GM13976 (cell line): ENCODE measurements at places on chromosomes 11 and 22.

- no peak for DNase-seq
Measured at GRCh38 chr11:43577566-43578264, 102.8 kb upstream of the HSD17B12 start.

- no peak for DNase-seq
Measured at GRCh38 chr11:63470311-63470710, 20.7 kb downstream of the PLAAT5 start.

DNA sequence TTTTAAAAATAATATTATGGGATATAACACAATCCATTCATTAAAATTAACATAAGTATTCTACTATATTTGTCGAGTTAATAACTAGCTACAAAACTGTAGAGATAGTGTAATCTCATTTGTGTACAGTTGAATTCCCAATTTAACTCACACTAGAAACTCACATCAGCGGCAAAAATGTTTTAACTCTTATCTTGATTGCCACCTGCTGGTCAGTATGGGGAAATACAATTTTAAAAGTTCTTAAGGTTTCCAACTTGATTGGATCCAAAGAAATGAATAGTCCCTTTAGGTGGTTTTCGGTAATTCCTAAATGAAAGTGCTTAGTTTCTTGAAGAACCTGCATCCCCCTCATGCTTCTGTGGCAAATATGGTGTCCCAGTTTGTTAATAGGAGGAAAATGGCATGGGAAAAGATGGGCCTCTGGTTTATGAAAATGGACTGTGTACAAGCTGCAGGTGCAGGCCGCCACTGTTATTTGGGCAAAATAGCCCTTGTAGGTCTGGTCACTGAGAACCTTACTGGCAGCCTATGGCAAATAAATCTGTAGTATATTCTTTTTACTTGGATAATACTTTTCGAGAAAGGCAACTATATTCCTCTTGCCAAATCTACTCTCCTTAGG lies 33.7 kb upstream of the SLC17A6 start:
- peak; percentile 30 for DNase-seq

DNA sequence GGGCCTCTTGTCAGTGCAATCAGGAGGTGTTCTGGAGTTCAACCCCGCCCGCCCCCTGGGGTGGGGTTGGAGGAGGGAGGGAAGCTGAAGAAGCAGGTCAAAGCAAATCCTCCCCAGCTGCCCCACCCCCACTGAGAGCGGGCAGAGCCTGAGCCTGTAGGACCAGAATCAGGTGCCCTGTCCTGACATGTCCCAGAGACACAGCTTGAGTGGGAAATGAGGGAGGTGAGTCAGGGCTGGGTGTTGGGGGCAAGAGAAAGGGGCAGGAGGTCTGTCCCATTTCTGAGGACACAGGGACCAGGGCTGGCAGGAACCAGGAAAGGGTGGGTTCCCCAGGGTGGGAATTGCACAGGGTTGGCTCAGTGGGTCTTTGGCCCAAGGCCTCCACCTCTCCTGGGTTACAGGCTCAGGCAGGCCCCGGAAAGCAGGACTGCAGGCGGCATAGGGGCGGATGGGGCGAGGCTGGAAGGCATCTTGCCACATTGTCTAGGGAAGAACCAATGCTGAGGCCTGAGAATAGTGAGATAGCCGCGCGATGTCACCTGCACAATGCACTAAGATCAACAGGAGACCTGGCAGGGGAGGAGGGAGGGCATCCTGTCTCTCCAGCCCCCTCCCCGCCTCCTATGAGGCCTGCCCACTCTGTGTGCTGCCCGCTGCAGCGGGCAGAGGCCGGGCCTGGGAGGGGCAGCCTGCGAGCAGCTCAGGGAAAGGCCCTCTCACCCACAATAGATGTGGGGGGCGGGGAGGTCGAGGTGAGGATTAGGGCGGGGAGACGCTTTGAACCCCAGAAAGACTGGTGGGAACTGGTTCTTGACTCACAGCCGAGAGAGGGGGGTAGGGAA lies 32.4 kb downstream of the NECTIN1 start:
- DNase-seq = no peak

GRCh38 chr11:125257190-125257579 lies 92.6 kb downstream of the PKNOX2 start:
- no peak for DNase-seq

- no peak for DNase-seq
Measured at GRCh38 chr22:47653921-47654320, 891.5 kb downstream of the TBC1D22A start.

GRCh38 chr11:1908618-1909017 lies 10.9 kb upstream of the TNNT3 start:
- no peak for DNase-seq

DNA sequence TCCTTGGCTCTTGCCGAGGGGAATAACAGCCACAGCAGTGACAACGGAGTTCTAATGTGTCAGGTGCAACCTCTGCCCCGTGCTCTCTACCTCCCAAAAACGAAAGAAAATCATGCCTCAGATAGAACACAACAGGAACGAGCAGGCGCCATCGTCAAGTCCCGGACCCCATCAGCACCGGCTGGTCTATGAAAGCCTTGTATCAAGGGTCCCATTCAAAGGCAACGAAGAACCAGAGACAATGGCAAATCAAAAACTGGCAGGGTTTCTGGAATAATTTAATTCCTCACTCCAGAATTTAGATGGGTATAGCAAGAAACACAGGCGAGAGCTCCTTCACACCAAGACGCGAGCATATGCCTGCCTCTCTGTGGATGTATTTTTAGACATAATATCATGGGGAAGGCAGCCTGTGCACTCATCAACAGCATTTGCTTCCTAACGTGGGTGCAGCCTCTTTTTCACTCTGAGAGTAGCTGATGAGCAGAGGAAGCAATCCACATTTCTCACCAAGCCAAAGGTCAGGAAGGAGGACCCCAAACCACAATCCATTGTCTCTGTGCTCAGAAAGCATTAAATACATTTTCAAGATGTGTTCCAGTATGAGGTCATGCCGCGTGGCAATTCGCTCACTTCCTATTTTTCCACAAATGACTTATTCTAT lies 193.4 kb upstream of the BLID start:
- DNase-seq = no peak

- peak; percentile 57 for DNase-seq
Measured at GRCh38 chr11:44632466-44633123, 67.1 kb downstream of the CD82 start.

DNA sequence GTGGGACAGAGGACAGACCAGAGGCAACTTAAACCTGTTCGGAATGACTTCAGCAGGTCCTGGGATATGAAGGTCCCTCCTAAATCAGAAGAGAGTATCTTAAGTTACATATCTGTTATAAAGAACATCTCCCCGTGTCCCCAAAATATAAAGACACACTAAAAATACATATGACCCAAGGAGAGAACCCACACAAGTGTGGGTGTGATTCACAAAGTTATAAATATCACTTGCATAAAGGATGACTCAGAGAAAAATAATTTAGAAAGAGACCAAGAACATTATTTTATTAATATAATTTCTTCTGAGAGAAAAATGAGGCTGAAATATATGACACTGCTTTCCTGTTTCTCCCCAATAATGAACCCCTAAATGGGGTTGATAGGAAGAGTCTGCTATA lies 14.2 kb downstream of the OR5B21 start:
- DNase-seq = peak; percentile 16

DNA sequence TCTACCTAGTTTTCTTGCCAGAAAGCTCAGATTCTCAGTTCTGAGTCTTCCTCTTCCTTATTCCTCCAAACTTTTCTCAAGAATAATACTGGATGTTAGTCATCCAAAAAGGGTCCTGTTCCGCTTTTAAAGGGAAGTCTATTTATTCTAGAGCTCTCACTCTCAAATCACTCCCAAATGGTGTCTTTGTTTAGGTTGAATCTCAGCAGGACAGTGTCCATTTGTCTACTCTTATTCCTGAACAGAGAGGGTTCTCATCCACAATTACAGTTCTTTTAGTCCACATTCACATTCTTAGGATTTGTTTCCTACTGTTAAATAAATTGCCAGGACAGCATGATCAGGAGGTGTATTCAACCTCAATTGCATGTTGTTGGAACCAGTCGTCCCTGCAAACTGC lies 61.3 kb downstream of the MUC15 start:
- DNase-seq = no peak

- DNase-seq = no peak
Measured at GRCh38 chr11:123218451-123218850, 23.4 kb upstream of the CLMP start.

DNA sequence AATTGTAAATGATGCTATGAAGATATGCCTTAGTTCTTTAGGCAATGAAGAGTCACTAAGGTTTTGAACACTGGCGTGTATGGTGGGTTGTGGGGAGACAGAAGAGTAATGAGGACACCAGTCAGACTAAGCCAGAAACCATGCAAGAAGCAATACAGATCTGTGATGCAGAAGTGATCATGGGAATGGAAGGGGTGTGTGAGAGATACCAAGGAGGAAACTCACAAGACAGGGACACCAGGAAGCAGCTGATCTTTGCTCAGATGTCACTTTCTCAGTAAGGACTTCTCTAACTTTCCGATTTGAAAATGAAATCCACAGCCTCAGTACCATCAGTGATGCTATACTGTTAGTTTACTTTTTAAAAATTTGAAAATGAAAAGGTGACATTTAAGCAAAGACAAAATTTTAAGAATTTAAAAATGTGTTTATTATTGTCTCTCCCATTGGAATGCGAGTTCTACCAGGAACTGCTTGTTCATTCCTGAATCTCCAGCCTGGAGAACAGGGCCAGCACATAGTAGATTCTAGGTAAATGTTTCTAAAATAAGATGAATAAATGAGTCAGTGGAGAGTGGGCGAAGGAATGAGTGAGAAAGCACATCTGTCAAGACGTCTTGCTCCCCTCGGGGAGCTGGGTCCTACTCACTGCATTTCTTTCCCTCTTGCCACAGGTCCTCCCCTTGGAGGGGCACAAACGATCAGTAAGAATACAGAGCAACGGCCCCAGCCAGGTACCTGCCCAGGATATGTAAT lies 60.4 kb downstream of the KCNJ1 start:
- no peak for DNase-seq

- no peak for DNase-seq
Measured at GRCh38 chr22:40276996-40277823, 69.1 kb upstream of the ADSL start.

- no peak for DNase-seq
Measured at GRCh38 chr11:119481667-119482400, 58.9 kb upstream of the THY1 start.

DNA sequence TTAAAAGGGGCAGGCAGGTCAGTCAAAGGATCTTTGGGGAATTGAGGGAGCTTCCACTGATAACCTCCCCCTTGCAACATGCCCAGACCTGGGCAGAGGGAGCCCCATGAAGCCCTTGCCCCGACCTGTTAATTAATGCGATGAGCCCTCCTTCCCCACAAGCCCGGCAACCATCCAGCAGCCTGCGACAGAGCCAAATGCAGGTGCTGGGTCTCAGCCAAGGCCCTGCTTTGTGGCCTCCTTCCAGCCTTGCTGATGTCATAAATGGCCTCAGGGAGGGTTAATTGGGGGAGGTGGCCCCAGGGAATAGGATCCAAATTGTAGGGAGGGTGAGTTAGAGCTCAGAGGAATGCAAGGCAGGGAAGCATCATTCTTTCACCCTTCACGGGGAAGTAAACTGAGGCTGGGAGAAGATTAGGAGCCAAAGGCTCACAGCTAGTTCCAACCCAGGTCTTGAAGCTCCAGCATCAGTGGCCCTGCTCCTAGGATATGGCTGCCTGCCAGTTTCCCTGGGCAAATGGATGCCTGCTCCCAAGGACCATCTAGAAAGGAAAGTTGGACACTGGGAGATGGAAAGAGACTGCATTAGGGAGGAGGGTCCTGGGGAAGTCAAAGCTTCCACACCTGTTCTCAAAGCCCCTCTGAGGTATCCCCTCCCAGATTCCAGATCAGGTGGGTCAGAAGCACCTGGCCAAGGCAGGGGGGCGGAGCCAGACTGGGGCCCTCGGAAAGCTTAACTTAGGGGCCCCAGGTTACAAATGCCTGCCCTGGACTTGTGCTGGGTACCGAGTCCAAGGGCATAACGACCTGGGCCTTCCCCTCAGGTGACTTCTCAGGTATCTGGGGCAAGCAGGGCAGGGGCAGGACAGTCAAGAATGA lies 34.1 kb downstream of the LMO1 start:
- DNase-seq = no peak

DNA sequence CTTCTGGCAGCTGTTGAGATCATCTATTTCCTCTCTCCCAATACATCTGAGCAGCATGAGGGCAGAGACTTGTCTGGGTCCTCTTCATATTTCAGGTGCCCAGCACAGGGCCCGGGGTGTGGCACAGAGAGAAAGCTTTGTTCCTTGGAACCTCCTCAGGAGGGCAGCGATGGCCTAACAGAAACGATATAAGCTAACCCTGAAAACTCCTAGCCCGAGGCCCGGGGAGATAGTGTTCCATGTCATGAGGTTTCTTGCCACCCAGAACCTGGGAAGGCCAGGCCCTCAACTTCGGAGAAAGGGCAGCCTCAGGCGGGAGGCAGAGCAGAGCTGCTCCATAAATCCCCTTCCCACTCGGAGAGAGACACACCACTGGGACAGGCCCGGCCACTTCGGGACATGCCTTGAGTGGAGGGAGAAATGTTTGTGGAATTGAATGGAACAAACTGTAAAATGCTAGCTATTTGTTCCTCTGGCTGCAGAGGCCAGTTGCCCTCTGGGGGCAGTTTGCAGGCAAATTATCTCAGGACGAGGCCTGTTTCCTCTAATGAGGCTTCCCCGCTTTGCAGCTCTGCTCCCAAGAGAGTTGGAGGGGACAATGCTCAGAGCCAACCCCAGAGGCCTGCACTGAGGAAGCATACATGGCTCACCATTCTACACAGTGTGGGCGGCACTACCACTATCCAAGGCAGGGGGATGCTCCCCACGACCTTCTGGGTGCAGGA lies 11.6 kb downstream of the ARRB1 start:
- DNase-seq = no peak
